ENCODE measurements at places on chromosomes 13 and 19.

DNA sequence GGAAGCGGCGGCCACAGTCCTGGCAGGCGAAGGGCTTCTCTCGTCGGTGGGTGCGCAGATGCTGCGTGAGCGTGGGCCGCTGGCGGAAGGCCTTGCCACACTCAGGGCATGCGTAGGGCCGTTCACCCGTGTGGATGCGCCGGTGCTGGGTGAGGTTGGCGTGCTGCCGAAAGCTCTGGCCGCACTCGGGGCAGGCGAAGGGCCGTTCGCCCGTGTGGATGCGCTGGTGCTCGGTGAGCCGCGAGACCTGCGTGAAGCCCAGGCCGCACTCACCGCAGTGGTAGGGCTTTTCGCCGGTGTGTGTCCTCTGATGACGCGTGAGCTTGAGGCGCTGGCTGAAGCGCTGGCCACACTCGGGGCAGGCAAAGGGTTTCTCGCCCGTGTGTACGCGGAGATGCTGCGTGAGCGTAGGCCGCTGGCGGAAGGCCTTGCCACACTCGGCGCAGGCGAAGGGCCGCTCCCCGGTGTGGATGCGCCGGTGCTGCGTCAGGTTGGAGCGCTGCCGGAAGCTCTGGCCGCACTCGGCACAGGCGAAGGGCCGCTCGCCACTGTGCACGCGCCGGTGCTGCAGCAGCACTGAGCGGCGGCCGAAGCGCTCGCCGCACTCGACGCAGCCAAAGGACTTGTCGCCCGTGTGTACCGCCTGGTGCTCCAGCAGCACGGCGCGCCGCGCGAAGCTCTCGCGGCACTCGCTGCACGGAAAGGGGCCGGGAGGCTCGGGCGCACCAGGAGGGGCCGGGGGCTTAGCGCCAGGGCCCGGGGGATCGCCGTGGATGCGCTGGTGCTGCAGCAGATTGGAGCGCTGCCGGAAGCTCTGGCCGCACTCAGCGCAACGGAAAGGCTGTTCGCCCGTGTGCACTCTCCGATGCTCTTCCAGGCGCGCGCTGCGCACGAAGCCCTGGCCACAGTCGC, 4.0 kb upstream of the UBE2M start:
- DNase-seq, result no peak

DNA sequence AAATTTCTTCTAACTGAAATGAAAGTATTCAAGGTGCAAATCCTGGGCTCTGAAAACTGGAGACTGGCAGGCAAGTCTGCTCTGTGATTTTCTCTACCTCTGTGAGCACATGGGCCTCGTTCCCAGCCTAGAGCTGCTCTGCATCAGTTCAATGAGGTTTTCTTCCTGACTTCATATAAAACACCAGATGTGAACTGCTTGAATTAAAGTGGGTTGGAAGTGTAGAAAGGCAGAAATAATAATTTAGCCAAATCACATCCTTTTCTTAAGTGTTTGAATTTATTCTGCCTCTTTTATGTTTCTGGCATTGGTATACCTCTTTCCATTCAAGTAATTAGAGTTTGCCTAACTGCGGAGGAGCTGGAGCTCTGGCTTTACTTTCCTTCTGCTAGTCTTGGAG, 540.8 kb downstream of the OLFM4 start:
- DNase-seq, result no peak

- no peak for DNase-seq
Observed at GRCh38 chr19:3780786-3781304, 5.3 kb downstream of the MATK start.

- DNase-seq, result no peak
Observed at GRCh38 chr19:38084196-38084595, 139.8 kb downstream of the DPF1 start.

DNA sequence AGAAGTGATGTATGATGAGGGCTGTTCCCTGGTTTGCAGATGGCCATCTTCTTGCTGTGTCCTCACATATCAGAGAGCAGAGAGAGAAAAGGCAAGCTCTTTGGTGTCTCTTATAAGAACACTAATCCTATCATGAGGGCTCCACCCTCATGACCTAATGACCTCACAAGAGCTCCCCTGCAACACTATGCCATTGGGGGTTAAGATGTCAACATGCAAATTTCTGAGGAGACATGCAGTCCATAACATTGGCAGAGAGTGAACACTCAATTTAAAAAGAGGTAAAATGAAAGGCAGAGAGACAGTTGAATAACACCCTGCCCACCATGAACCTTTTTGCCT, 10.9 kb downstream of the FAM187B start:
- DNase-seq, result no peak

DNA sequence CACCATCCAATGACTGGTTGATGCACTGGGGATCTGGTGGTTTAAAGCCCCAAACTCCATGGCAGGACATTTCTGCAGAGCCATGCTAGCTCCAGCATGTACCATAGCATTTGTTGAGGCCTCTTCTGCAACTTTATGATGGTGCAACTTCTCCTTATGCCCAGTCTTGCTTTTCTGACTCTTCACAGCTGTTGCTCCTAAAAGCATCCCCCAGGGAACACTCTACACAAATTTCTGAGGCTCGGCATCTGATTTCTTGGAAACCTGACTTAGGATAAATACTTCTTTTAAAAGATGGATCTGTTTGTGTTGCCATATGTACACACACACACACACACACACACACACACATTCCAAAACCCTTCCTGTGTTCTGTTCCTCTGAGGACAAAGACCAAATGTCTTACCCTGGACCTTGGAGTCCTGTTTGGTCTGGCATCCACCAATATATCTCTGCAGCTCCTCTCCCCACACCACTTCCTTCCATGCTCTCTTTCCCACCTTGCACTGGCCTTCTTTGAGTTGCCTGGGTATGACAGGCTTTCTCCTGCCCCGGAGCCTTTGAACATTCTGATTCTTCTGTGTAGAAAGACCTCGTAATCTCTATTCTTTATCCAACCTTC, 388.5 kb upstream of the ZNF507 start:
- no peak for DNase-seq

All from putamen (tissue), 1 donor.